ENCODE measurements at places on chromosomes 2 and 18.

- DNase-seq = no peak
Measured at GRCh38 chr2:71613403-71613952, 160.1 kb downstream of the DYSF start.

DNA sequence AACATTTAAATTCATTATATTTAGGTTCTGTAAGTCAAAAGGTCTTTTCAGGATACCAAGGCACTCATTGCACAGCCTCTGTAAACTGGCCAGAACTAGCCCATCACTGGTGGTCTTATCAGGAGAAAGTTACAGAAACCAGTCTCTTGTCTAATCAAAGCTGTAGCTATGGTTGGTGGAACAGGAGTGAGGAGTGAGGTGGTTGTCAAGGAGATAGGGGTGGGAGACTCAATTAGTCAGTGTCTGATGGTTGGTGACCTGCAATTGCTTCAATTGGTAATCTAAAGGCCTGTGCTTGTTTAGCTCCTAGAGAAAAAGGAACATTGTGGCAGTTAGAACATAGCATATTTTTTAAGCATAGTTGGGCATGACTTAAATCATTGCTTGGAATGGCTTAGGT is 458.6 kb upstream of the CDH2 start:
- no peak for DNase-seq

GRCh38 chr18:3857544-3857943 is 407.6 kb downstream of the TGIF1 start:
- no peak for DNase-seq

DNA sequence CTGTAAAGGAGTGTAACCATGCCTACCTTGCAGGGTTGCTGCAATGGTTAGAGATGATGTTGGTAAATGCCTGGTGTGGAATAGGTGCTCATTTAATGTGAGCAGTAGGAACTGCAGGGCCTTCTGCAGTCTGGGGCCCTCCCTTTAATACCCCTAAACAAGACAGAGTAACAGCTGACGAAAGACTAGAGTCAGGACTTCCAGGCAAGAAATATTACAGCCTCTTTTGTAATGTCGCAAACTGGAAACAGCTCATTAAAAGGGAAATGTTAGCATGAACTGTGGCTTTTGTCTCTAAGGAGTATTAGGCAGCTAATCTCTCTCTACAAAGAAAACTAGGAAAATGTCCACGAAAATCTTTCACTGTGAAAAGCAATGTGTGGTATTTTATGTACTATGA is 26.0 kb downstream of the MARCO start:
- DNase-seq = no peak

DNA sequence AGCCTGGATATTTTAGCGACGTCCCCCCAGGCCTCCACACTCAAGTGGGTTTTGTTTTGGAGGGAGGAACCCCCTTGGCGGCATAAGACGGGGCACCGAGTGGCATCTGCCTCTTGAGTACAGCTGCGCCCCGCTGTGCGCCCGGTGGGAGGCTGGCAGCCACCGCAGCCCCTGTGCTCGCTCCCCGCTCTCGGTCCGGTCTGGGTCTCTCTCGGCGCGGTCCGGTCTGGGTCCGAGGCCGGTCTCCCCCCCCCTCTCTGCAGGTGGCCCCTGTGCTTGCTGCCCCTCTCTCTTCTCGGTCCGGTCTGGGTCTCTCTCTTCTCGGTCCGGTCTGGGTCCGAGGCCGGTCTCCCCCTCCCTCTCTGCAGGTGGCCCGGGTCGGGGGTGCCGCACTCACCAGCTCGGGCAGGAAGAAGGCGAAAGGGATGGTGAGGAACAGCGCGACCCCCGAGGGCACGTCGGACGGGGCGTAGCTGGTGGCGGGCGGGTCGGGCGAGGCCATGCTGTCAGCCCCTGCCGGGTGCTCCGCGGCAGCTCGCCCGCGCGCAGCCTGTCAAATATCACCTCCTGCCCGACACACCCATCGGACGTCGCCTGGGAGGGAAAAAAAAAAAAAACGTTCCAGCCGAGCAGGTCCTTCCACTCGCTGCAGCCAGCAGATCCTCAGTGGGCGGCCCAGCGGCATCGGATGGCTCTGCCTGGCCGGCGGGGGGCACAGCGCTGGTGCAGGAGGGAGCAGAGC is at the start of gene MALL:
TSS of gene MALL (minus strand) at position 532 of the 742 bp plus-strand sequence. CDS start at position 502, 30 bp downstream.
- DNase-seq = no peak

DNA sequence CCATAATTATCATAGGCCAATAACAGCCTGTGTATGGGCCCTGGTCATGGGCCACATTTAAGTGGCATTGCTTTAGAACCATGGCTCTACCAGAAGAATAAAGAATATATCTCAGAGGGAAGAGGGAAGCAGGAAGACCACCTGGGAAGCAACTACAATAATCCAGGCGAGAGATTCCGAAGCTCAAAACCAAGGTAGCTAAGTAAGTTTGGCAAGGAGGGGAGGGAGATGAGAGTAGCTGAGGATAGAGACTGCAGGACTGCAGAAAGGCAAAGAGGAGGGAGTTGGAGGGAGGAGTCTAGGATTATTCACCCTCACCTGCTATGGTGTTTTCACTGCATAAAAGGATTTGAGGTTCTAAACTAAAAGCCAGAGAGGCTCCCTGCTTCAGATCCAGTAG is 293.5 kb downstream of the SETBP1 start:
- no peak for DNase-seq

DNA sequence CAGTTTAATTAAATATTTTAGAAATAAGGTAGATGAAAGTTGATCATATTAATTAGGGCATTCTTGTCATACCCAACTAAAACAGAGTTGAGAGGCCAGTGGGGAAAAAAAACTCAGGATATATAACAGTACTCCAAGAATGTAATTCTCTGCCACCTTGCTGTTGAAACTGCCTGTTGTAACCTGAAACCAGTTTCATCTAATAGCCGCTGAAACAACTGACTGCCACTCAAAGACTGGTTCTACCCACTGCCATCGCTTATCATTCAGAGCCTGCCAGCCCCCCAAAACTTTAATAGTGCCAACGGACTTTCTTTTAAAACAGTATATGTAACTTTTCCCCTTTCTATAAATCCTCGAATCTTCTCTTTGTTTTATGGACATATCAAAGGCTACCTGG is 37.7 kb upstream of the FSIP2 start:
- no peak for DNase-seq

DNA sequence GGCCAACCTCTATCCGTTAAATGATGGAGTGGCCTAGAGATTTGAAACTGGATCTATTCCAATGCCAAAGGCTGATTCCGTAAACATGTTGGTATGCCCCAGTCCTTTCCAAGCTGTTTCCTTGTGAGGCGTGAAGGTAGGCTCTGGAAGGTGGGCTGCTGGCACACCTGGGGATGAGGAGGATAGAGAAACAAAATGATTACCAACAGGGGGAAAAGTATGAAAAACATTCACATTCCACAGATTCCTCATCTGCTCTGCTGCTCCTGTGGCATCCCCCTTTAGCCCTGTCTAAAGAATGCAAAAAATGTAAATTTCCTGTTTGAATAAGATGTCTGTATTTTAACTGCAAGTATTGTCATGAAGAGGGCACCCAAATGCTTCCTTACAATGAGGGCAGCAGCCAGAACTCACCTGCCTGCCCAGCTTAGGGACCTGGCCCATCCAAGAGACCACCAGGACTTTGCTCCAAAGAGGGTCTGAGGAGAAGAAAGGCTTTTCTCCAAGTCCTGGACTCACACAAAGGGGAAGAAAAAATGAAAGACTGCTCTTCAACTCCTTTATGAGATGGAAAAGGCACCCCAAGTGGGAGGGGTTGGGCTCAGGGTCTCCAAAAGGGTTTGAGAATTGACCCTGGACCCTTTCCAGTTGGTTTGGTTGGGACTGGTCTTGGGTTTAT is 132.3 kb upstream of the PELI1 start:
- no peak for DNase-seq
